ENCODE measurements at places on chromosomes 7 and 10.

GRCh38 chr7:133165001-133165400 lies 83.1 kb upstream of the CHCHD3 start:
- DNase-seq: no peak

- peak; percentile 77 for DNase-seq
Measured at GRCh38 chr7:151796871-151797537, 79.9 kb downstream of the PRKAG2 start.

GRCh38 chr10:110434489-110435096 lies 63.1 kb upstream of the DUSP5 start:
- DNase-seq: no peak

- no peak for DNase-seq
Measured at GRCh38 chr10:1074052-1074747, 18.0 kb downstream of the WDR37 start.

DNA sequence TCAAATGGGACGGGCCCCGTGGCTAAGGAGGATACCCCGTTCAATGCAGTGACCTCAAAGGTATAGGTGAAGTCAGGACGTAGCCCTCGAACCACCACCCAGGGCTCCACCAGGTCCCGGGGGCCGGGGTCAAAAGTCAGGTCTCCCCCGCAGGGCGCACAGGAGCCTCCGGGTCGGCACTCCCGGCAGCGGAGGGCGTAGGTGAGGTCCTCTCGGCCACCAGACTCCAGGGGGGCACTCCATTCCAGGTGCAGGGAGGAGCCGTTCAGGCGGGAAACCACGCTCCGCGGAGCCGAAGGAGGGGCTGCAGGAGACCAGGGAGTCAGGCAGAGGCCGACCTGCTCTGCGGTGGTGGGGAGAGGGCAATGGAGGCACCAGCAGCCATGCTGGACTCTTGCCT lies 7.7 kb downstream of the EPHB4 start:
- DNase-seq: no peak

- DNase-seq: peak; percentile 29
Measured at GRCh38 chr7:136687693-136688322, 180.6 kb upstream of the CHRM2 start.

- DNase-seq: no peak
Measured at GRCh38 chr10:119595134-119595675, 1.6 kb downstream of the TIAL1 start.

- DNase-seq: no peak
Measured at GRCh38 chr7:47303014-47303694, 278.8 kb downstream of the TNS3 start.

GRCh38 chr10:60277656-60278055 lies 112.0 kb downstream of the ANK3 start:
- DNase-seq: no peak

GRCh38 chr7:41711283-41712064 lies 8.6 kb upstream of the INHBA start:
- peak; percentile 63 for DNase-seq

- no peak for DNase-seq
Measured at GRCh38 chr7:141276031-141276430, 202.2 kb downstream of the TMEM178B start.

DNA sequence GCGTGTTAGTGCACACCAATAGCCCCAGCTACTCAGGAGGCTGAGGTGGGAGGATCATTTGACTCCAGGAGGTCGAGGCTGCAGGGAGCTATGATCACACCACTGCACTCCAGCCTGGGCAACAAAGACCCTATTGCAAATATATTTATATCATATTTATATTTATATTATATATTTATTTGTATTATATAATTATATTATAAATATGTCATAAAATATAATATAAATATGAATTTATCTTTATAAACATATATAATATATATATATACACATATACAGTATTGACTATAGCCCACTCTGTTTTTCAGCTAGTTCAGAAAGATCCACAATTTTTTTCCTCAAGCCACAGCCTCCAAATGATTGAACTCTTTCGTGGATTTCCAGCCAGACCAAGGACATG lies 45.3 kb upstream of the MYL10 start:
- DNase-seq: no peak

- DNase-seq: no peak
Measured at GRCh38 chr10:8614054-8614565, 559.6 kb downstream of the GATA3 start.

GRCh38 chr7:157011333-157012112 lies 1.1 kb upstream of the MNX1 start:
- DNase-seq: peak; percentile 76

DNA sequence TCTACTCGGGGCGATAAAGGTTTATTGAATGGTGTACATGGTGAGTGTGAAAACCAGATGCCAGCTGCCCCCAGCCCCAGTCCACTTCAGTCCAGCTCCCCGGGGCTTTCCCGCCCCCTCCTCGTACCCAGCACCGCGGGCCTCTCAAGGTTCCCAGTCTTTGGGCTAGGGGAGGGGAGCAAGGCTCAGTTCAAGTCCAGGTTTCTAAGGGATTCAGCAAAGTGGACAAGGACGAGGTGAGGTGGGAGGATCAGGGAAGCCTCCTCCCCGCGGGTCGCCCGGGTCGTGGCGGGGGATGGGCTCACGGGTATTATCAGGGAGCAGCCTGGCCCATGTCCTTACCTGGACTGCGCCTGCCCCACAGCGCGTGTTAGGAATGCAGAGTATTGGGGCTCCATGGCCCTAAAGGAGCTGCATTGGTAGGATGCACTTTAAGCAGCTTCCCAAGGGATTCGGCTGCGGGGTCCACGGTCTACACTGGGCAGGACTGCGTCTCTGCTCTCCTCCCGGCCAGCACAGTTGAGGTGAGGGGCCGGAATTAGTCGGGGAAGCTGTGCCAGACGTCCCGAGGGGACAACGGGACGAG lies 541 bp upstream of the PFKFB3 start:
- DNase-seq: no peak

GRCh38 chr10:86413046-86413728 lies 46.6 kb upstream of the GRID1 start:
- DNase-seq: no peak

DNA sequence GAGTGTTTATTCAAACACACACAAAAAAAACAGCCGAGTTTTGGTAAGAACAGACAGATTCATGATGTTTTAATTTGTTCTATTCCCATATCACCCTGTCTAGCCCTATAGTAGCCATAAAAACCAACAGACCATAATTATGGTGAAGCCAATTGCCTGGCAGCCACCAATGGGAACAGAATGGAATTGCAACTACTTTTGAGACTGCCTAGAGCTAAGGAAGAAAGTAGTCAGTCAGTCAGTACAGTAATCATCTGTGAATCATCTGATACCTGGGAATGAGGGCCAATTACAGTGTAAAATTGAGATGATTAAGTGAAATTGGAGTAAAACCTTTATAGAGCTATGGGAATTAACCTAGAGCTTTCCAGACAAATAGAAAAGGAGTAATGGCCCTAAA lies 952.7 kb upstream of the KCND2 start:
- DNase-seq: no peak

GRCh38 chr10:133225707-133226191 lies 4.3 kb upstream of the UTF1 start:
- DNase-seq: no peak

DNA sequence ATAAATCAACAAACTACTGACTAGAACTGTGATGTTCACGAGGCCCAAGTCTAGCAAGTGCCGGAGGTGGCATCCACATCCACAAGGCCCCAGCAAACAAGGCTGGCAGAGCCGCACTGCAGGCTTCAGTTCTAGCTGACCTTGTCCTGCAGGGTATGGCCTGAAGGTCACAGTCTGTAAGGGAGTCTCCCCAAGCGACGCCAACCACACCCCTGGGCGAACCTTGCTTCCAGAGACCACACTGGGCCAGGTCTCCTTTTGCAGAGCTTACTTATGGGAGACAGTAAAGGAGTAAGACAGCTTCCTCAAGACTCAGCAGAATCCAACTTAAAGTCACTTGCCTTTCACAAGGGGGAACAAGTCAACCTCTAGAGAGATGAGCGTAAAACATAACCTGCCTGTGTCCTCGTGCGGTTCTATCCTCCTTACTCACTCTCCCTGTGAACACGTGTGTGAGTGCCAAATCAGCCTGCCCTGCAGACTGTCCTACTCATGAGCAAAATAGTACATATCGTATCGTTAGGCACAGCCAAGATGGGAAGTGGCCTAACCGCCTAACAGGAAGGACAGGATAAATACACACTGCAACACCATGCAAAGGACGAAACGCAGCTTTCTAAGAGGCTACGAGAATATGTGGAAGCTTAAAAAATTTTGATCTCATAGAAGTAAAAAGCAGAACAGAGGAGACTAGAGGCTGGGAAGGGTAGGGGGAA lies 22.7 kb downstream of the FAM53B start:
- no peak for DNase-seq

GRCh38 chr7:158585721-158586498 lies 1.7 kb downstream of the PTPRN2 start:
- peak; percentile 16 for DNase-seq

- no peak for DNase-seq
Measured at GRCh38 chr7:155646669-155647068, 2.2 kb downstream of the RBM33 start.

DNA sequence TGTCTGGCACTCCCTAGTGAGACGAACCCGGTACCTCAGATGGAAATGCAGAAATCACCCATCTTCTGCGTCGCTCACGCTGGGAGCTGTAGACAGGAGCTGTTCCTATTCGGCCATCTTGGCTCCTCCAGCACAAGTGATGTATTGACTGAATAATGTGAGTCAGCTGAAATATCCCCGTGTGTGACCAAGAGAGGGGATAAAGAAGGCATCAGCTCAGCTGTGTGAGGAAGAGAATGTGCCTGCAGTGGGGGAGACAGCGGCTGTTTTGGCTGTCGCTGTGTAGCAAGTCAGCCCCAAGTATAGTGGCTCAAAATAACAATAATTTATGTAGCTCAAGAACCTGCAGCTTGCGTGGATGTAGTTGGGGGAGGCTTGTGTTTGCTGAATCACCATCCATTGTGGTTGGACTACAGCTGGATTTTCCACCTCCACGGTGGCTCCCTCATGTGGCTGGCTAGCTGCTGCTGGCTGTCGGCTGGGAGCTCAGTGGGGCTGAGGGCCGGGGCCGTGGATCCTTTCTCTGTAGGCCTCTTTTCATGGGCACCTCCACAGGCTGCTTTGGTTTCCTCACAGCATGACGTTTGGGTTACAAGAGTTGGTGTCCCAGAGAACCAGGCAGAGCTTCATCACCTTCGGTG lies 434.5 kb downstream of the CCSER2 start:
- peak; percentile 35 for DNase-seq

DNA sequence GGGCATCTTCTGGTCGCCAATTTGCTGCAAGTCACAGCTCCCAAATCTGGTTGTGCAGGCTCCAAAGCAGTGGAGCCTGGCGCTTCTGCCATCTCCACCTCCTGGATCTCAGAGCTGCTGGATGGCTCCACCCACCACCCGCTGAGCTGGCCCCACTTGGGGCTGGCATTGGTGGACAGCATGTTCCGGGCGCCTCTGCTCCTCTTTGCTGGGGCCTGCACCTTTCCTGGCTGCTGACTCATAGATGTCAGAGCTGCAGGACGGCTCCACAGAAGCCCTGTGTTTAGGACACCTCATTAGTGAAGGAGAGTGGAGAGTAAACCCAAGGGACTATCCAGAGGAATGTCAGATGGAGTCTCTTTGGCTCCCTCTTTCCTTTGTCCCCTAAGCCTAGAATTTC lies 27.4 kb downstream of the MAPK8 start:
- no peak for DNase-seq

DNA sequence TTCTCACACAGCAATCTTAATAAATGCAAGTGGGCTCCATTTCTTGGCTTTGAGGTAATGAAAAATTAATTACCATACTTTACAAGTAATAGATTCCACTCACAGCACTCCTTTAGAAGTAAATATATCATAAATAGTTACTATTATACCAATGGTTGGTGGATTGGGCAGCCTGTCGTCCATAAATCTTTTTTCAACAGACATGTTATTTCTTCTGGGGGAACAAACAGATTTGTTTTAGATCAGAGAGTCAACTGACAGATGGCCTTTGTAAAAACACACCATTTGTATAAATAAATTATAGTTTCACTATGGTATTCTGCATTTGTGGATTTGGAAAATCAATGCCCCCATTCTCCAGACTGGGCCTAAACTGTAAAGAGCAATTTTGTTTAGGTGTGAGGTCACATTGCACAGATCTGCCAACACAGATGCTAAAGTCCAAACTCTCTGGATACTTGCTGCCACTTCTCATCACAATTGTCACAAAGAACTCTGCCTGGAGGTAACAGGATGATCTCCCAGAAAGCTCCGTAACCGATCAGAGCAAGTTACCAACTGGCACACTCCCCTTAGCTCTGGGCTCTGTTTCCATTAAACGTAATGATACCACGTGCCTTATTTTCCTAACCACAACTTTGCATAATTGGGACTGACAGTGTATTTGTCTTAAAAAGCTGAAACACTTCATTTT lies 4.5 kb upstream of the MACROH2A2 start:
- DNase-seq: no peak

DNA sequence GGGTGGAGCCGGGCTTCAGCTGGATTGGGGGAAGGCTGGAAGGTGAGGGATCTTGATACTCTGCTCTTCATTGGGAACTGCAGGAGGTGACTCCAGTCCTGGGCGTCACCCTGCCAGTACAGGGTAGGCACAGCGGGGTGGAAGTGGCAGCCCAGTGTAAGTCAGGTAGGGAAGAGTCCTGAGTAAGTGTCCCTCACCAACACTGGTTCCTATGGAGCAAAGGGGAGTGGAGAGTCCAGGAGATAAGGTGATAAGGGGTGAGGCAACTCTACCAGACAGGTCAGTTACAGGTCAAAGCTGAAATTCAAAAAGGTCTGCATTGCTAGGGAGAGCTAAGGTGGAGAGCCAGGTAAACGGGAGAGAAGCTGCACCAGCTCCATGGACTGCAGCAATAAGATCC lies 145.6 kb upstream of the NFE2L3 start:
- DNase-seq: no peak
